ENCODE measurements at places on chromosomes 3 and 15.

- no peak for DNase-seq
Measured at GRCh38 chr3:157103280-157103679, 56.7 kb downstream of the CCNL1 start.

- DNase-seq = no peak
Measured at GRCh38 chr3:20760981-20761380, 575.0 kb upstream of the SGO1 start.

GRCh38 chr3:5479229-5479799, 291.8 kb downstream of the EDEM1 start:
- no peak for DNase-seq

- DNase-seq = no peak
Measured at GRCh38 chr3:186532598-186533072, 11.5 kb downstream of the CRYGS start.

DNA sequence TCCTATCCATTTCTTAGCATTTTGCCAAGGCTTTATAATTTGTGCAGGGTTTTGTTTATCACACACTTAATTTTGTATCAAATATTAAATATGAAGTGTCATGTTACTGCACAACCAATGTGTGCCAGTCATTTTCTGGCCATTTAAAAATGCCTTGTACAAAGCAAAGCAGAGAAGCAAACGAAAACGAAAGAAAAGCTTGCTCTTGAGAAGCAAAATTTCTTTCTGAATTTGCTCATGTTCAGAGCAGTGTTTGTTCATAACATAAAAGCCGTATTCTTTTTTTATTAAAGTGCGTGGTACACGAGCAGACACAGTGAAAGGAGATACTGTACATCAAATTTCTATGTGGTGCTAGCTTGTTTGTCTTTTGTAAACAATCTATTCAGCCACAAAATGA, 792.6 kb downstream of the NAALADL2 start:
- DNase-seq = no peak

- DNase-seq = no peak
Measured at GRCh38 chr3:127870156-127870555, 44.9 kb upstream of the KBTBD12 start.

DNA sequence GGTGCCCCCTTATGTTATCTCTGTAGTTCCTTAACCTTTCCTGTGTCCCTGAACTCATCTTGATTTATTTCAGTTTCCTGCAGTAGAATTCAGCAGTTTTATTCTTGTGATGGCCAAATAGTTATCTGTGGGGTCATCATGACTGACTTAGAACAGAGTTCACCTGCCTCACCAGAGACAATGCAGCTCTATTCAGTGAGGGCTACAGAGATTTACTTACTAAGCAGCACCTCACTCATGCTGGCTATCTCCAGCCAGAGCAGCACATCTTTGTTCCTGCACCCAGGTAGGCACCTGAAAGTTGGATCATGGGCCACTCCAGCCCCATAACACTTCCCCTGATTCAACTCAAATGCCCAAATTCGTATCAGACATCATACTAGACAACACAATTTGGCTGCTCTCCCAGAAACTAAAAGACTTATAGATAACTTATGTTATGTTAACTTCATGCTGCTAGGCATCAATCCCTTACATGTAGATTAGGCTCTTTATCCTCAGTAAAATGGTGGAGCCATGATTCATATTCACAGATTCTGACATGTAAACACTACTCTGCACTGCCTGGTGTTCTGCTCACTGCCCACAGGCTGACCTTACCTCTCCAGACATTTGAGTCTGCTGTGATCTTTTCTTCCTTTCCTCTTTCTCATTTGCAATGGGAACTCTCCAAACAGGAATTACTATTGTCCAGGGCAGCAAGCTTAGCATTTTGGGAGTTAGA, 9.3 kb upstream of the GOLGB1 start:
- DNase-seq = no peak

- DNase-seq = no peak
Measured at GRCh38 chr3:50156549-50157493, 1.7 kb downstream of the SEMA3F start.

GRCh38 chr3:57803647-57804081, 47.6 kb downstream of the SLMAP start:
- no peak for DNase-seq

GRCh38 chr3:157355276-157355675, 81.4 kb upstream of the PTX3 start:
- no peak for DNase-seq

- DNase-seq = no peak
Measured at GRCh38 chr3:65831733-65832425, 206.8 kb downstream of the MAGI1 start.

Data from GM18507 (cell line).